ENCODE measurements at places on chromosomes 3 and 15.

GRCh38 chr15:88624156-88624970 is 3.2 kb downstream of the AEN start:
- no peak for DNase-seq

DNA sequence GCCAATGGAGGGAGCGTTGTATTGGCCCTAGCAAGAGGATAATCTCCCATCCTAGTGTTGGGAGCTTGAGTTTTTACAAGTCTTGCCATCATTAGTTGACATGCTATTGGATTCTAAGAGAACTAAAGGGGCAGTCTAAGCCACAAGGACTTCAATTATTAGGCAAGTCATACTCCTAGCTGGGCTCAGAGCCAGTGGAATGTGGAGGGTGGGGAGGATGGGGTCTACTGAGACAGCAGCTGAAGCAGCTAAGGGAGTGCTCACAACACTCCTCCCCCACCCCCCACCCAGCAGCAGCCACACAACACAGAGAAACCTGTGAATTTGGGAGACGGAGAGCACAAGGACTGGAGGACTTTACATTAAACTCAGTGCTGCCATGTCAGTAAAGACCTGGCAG is 27.9 kb downstream of the FRG2C start:
- DNase-seq, result no peak

DNA sequence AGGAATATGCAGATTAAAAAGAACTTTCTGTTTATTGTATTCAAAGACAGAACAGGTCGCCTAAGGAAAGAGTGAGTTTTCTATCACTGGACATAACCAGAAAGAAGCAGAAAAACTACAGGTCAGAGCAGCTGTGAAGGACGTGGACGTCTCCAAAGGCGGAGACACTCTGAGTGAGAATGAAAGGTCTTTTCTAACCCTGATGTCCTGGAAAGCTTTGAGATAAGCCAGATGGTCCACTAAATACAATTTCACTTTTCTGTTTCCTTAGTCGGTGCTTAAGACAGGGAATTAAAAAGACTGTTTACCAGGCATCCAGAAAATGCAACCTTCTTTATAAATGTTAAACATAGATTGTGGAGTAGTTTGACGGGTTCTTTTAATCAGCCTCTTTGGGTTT is 360.4 kb downstream of the FGF12 start:
- no peak for DNase-seq

DNA sequence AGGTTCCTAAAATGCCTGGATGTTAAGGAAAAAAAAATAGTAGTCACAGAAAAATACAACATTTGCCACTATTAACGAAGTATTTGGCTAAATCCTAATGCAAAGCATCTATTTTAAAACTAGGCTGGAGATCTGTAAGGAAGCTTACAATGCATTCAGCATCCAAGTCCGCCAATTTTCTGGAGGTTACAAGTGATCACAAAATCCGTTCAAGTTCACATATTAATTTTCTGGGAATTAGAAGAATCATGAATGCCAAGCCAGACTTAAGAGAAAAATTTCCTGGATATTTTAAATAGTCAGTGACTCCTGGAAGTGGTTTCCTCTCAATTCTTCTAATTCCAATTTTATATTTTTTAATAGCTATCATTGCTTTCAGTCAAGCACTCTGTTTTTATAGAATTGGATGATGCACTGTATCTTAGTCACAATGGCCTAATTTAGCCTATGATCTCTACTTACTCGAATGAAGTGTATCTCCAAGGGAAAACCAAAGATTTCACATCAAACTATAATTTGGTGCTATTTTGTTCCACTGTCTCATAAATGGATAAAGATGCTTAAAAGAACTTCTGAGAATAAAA is 60.4 kb downstream of the P3H2 start:
- no peak for DNase-seq

DNA sequence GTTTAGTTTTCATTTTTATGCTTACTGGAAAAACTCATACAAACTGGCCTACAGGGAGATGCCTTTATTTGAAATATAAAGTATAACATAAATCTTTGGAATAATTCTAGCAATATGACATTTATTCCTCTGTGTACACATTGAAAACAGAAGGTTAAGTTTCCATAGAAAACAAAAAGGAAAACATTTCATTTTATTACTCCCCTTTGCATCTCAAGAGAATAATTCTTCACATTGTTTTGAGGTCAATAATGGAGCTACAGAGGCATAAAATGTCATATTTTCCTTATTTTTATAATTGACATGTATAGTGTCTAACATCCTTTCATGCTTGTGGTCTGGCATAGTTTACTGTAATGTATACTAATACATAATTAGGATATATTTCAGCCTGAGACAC is 187.6 kb upstream of the AGTR1 start:
- DNase-seq, result no peak

- DNase-seq, result no peak
Measured at GRCh38 chr3:69741032-69741767, 1.9 kb downstream of the MITF start.

- no peak for DNase-seq
Measured at GRCh38 chr3:16528106-16528505, 14.6 kb upstream of the RFTN1 start.

DNA sequence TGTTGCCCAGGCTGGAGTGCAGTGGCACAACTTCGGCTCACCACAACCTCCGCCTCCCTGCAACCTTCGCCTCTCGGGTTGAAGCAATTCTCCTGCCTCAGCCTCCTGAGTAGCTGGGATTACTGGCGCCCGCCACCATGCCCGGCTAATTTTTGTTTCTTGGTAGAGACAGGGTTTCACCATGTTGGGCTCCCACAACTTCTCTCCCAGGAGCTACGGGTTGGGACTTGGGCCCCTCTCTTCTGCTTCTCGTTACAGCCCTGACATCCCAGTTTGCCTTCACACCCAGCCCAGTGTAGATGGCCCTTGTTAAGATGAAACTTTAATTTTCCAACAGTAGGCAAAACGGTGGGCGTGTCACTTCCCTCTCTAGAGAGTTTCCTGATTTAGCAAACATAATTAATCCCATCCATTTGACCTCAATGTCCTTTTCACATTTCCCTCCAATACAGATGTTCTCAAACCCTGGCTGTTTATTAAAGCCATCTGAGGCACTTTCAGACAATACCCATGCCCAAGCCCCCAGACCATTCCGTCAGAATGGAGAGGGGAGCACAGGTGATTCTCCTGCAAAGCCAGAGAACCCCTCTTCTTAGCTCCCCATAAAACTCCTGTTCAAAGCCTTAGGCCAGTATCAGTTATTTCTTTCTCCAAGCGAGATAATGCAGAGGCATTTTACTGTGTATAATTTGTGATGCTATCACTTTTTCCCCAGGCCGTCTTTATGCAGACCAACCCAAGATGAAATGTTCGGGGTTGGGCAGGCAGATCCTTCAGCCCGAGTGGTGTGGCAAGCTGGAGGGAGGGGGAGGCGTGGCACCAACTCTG is 245.7 kb downstream of the XXYLT1 start:
- DNase-seq, result peak; percentile 42
